ENCODE measurements at places on chromosomes 16 and 17. TPM values are rescaled to one million over a fixed set of nuclear protein-coding genes. Genes with fewer than 3 reads are reported as not detected.

The ZBTB4 gene
- total RNA-seq, result 39.2 TPM

The BEAN1 gene
- 0.13 TPM for total RNA-seq

The CTF1 gene
- total RNA-seq, result 4.0 TPM

The CDH1 gene
- 0.52 TPM for total RNA-seq

The ZNF385C gene
- not detected for total RNA-seq

The FGF11 gene
- total RNA-seq, result 12.9 TPM

The VASN gene
- total RNA-seq, result 148 TPM

The MAPK8IP3 gene
- 34.4 TPM for total RNA-seq

The PRCD gene
- 4.5 TPM for total RNA-seq

The RAB37 gene
- 0.33 TPM for total RNA-seq

The SOX15 gene
- total RNA-seq, result 0.26 TPM

The SMIM5 gene
- total RNA-seq, result not detected

The IL21R gene
- 1.2 TPM for total RNA-seq

The PYY gene
- total RNA-seq, result not detected

The MMP25 gene
- total RNA-seq, result not detected

The PIMREG gene
- 15.2 TPM for total RNA-seq

The ZNF19 gene
- 2.9 TPM for total RNA-seq

The LRRC46 gene
- 0.10 TPM for total RNA-seq

The FZD2 gene
- 27.6 TPM for total RNA-seq

The HOXB3 gene
- 11.1 TPM for total RNA-seq

The REXO5 gene
- 3.0 TPM for total RNA-seq

The GALNS gene
- 49.1 TPM for total RNA-seq
